ENCODE measurements at places on chromosomes 6 and 20.

DNA sequence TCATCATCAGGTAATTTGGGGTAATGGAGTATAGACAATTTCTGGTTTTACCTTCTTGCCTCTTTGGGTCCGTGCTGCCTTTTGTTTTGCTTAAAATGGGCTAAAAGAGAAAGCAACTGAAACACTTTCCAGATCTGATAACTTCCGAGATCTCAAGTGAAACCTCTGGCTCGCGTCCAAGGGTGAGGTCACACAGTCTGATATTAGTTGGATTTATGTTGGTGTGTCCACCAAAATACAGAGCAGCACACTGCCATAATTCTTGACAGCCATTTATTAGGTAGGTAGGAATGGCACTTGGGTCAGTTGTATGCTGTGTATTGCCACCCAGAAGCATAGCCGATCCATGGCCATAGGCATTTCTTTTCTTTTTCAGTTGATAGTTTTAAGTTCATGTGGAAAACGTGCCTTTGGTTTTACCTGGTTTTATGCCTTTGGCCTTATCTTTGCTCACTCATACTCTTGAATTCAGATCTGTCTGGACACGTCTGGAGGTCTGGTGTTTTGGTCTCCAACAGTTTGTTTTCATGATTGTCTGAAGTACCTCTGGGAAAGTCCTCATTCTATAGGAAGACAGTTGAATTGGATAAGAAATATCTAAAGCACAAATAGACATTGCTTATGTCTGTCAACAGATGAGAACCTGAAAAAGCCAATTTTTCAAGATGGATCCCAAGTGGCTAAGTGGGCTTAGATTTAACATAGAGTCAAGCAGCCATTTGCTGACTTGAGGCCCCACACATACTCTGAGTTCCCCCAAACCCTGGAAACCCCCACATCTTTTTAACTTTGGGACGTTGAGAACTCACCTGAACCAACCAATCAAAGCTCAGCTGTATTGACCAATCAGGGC, 320.8 kb downstream of the SOX4 start:
- no peaks in the 10 kb centered on the region for H3K4me1 ChIP-seq
- no peaks in the 10 kb centered on the region for H3K36me3 ChIP-seq
- no peak for DNase-seq
- H3K27ac ChIP-seq, result no peak overlapping the region
- no peaks in the 10 kb centered on the region for H3K27me3 ChIP-seq

DNA sequence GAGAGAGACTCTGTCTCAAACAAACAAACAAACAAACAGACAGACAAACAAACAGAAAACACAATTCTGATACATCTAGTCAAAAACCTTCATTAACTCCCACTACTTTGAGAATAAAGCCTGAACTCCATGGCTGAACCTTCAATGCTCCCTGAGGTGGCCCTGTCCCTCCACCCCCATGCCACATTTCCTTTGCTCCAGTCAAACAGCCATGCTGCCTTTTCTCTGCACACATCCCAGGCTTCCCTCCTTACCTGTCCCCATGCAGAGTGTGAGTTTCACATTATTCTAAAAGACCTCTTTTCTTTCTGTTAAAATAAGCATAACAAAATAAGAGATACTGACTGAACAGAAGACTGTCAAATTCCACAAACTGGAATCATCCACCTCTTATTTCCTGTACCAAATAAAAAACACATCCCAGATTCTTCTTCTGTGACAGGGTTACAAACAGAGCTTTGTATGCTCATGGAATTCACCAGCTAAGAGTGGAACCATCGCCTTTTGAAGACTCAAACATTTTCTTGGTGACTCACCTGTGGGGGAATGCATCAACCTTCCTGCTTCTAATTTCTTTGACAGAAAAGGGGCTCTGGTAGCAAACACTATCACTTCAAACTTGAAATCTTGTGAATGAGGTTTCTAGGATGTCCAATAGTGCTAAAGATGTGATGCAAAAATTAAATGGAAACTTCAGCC, 71.0 kb upstream of the SLC22A16 start:
- H3K36me3 ChIP-seq, result no peaks in the 10 kb centered on the region
- peaks cover 44% of the 10 kb centered on the region for H3K4me1 ChIP-seq
- DNase-seq, result peak; percentile 29
- H3K4me3 ChIP-seq, result no peak overlapping the region

DNA sequence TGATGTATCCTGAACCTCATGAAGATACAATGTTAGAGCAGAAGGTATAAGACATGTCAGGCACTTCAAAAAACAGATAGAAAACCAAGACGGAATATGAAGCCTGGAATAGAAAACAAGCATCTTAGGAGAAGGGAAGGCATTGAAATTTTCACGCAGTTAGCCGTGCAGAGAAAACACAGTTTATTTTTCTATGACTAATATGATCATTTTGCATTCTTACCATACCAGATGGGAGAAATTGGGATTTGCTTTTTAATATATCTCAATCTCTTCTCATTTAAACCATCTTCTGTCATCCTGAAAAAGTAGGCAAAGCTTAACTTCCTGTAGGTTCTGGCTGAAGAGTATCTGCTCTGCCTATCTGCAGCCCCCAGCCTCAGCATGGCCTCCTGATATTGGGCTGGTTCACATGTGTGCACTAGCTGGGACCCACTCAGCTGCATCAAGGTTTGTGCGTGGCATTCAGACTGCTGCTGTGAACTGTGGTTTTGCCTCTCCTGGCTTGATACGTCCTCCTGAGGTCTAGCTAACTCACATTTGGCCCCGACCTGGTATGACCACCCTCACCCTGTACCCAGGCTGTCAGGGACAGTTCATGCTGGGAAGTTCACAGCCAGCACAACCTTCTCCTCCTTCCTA, 392.5 kb upstream of the SASH1 start:
- no peaks in the 10 kb centered on the region for H3K36me3 ChIP-seq
- DNase-seq, result no peak
- H3K4me3 ChIP-seq, result no peak overlapping the region

DNA sequence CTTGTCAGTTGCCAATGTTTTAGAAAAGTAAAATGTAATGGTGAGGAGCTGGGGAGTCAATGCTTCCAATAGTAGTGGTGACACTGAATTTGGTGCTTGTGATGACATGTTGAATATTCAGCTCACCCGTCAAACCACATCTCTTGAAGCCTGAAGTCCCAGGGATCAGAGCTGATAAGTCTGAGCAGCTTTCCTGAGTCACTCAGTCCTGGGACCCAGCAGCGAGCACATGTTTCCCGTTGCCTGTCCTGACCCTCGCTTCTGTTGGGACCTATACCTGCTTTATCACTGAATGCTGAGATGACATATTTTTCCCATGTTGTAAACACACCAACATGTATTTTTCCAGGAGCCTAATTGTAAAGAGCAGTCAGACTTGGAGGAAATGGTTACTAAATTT, 693.6 kb downstream of the QKI start:
- H3K27ac ChIP-seq, result no peak overlapping the region
- no peaks in the 10 kb centered on the region for H3K36me3 ChIP-seq
- peaks cover 50% of the 10 kb centered on the region for H3K27me3 ChIP-seq
- no peaks in the 10 kb centered on the region for H3K4me1 ChIP-seq
- no peak overlapping the region for H3K4me3 ChIP-seq
- DNase-seq, result no peak

- no peak for DNase-seq
- no peaks in the 10 kb centered on the region for H3K4me1 ChIP-seq
- H3K36me3 ChIP-seq, result no peaks in the 10 kb centered on the region
- H3K27me3 ChIP-seq, result no peaks in the 10 kb centered on the region
These were observed 82.1 kb upstream of the F13A1 start for GRCh38 chr6:6402591-6402990.

GRCh38 chr6:50249493-50249892, 199.8 kb upstream of the DEFB112 start:
- no peaks in the 10 kb centered on the region for H3K27me3 ChIP-seq
- H3K4me1 ChIP-seq, result no peaks in the 10 kb centered on the region
- no peak overlapping the region for H3K4me3 ChIP-seq

GRCh38 chr6:158780988-158781691, 38.0 kb downstream of the EZR start:
- DNase-seq, result peak; percentile 89
- peaks cover 94% of the 10 kb centered on the region for H3K36me3 ChIP-seq
- H3K4me1 ChIP-seq, result peaks cover 100% of the 10 kb centered on the region
- H3K27me3 ChIP-seq, result no peaks in the 10 kb centered on the region
- peak overlapping the region; percentile 81 for H3K27ac ChIP-seq
- H3K4me3 ChIP-seq, result no peak overlapping the region

- peaks cover 19% of the 10 kb centered on the region for H3K4me1 ChIP-seq
- no peaks in the 10 kb centered on the region for H3K27me3 ChIP-seq
- no peak for DNase-seq
- no peak overlapping the region for H3K4me3 ChIP-seq
These were observed 59.0 kb downstream of the QRSL1 start for GRCh38 chr6:106688177-106688951.

DNA sequence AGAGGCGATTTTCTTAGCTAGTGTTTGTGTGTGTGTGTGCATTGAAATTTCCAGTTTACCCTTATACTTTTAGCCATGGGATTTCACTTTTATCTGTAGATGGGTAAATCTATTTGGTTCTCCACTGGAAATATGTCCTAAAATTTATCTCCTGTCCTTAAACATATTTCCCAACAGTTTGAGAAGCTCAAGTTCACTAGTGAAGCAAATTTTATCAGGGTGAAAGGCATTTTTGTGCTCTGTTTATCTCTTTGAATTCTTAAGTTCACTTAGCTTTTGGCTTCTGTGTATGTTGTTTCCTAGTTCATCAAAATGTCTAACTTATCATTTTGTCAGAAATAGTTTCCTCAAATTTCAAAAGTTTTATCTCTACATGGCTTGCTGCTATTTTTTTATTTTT, 561.6 kb downstream of the PHF3 start:
- no peak overlapping the region for H3K4me3 ChIP-seq
- no peak overlapping the region for H3K27ac ChIP-seq
- H3K4me1 ChIP-seq, result no peaks in the 10 kb centered on the region
- no peak for DNase-seq
- no peaks in the 10 kb centered on the region for H3K36me3 ChIP-seq

DNA sequence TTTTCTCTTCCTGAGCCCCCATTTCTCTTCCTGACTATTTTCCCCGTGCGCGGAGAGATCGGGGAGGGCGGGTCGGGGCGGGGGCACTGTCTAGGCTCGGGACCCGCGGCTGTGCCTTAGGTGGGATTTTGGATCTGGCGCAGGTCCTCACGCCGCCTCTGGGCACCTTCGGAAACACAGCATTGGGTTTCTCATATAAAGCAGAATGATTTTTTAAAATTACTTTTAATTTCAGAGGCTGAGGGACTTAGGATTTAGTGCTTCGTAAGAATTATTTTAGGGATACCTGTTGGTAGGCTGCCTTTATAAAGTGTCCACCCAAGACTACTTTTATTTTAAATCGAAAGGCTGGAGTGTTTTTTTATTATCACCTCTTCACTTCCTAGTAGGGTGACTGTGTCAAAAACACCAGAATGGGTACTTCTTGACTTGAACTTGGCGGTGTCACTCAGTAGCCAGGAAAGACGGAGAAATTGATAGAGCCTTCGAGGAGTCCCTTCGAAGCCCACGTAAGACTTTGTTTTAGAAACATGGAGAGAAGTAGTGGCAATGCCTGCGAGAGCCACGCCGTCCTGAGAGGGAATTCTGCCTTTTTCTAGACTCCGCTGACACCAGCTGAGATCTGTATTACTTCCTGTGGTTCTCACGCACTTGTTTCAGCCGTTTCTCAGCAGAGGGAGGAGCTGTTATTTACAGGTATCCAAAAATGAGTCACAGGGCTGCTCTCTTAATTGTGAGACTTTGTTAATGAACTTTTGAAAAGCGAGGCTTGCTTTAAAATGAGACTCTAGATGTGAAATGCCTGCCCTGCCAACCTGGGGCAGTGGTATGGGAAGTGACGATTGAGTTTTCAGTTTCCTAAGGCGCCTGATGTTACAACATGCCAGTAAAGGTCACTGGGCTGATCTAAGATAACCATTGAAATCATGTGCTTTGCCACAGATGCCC, 667 bp downstream of the STX11 start:
- H3K4me3 ChIP-seq, result peak overlapping the region; percentile 76
- H3K36me3 ChIP-seq, result no peaks in the 10 kb centered on the region
- H3K27me3 ChIP-seq, result no peaks in the 10 kb centered on the region
- H3K4me1 ChIP-seq, result peaks cover 11% of the 10 kb centered on the region

DNA sequence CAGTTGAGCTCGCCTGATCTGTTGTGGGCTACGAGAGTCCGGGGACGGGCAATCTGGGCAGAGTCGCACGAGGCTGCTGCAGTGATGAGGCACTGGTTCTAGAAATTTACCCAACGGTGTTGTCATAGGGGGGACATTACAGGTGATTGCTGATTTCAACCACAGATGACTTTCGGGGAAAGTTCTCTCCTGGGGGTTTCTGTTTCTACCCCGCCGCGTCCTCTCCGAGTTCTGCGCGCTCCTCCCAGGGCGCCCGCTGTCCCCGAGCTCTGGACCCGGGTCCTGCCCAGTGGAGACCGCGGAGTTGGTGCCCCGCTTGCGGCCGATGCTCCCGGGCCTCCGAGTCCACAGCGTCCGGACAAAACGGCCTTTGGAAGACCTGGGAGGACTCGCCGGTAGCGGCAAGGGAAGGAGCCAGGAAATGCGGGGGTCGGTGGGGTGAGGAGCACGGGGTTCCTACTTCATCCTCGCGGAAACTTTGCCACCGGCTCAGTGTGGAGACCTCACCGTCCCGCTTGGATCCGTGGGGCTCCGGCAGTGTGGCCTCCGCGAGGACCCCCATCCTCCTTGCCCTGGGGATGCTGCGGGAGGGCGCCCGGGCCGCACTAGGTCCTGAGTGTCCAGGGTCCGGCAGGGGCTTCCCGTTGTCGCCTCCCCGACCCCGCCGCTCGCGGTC, 12.3 kb upstream of the RAET1L start:
- DNase-seq, result no peak
- no peaks in the 10 kb centered on the region for H3K4me1 ChIP-seq
- H3K36me3 ChIP-seq, result no peaks in the 10 kb centered on the region
- H3K27ac ChIP-seq, result no peak overlapping the region

- H3K4me3 ChIP-seq, result no peak overlapping the region
- no peaks in the 10 kb centered on the region for H3K36me3 ChIP-seq
- DNase-seq, result no peak
- no peak overlapping the region for H3K27ac ChIP-seq
- peaks cover 25% of the 10 kb centered on the region for H3K27me3 ChIP-seq
These were observed 6.0 kb upstream of the BPIFA1 start for GRCh38 chr20:33229843-33230242.

- H3K4me3 ChIP-seq, result peak overlapping the region; percentile 11
- peak overlapping the region; percentile 81 for H3K27ac ChIP-seq
- peaks cover 57% of the 10 kb centered on the region for H3K36me3 ChIP-seq
- peaks cover 70% of the 10 kb centered on the region for H3K4me1 ChIP-seq
These were observed 10.7 kb downstream of the SDC4 start for GRCh38 chr20:45337367-45338120.

GRCh38 chr6:69622924-69623323, 173.9 kb downstream of the LMBRD1 start:
- no peaks in the 10 kb centered on the region for H3K27me3 ChIP-seq
- no peak overlapping the region for H3K4me3 ChIP-seq
- H3K4me1 ChIP-seq, result no peaks in the 10 kb centered on the region
- H3K36me3 ChIP-seq, result no peaks in the 10 kb centered on the region
- no peak for DNase-seq
- H3K27ac ChIP-seq, result no peak overlapping the region

DNA sequence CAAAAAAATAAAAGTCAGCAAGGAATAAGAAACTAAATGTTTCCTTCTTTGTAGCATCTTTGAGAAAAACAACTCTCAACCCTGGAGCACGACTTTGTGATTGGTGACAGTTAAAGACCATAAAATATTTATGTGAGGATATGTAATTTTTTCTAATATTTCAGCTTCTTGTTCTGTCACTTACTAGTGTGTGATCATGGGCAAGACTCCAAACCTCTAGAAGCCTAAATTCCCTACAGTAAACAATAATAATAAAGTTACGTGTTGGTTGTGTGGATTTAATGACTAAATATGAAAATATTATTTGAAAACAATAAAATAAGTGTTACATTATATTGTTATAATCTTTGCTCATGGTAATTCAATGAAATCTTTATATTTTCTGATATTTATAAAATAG, 735.6 kb upstream of the MARCKS start:
- H3K36me3 ChIP-seq, result peaks cover 5% of the 10 kb centered on the region
- peak overlapping the region; percentile 35 for H3K4me3 ChIP-seq
- H3K27me3 ChIP-seq, result no peaks in the 10 kb centered on the region
- peaks cover 57% of the 10 kb centered on the region for H3K4me1 ChIP-seq
- peak overlapping the region; percentile 93 for H3K27ac ChIP-seq
